AG10803 (cell line): ENCODE measurements at places on chromosomes 5 and 9.

DNA sequence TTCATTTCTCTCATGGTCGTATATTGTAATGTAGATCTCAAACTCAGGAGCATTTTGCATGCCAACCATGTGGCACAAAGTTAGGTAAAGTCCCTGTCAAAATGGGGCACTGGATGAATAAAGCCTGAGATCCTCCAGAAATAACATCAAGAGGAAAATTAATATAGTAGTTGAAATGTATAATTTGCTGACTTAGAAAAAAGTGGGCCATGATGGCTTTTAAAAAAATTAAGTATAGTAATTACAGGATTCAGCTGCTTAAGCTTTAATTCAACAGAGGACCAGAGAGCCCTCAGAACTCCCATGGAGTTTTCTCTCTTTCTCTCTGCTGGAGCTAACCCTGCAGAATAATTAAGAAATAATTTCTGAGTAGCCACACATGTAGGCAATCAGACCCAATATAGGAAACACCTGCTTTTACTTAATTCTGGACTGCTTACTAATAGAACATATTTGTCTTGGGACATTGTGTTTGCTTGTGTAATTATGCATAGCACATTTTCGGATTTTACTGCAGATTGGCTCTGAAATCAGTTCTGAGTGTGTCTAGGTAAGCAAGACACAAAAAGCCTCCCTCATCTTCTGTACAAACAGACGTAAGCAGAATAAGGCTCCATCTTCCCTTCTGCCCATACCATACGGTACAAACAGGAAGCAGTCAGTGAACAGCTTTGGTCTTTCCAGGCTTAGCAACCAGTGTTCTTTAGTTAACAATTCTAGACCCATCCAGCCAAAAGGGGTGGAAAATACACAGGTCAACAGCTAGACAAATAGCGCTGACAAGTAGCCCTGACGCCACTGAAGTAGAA, 26.5 kb upstream of the PCSK1 start:
- DNase-seq = peak; percentile 24

DNA sequence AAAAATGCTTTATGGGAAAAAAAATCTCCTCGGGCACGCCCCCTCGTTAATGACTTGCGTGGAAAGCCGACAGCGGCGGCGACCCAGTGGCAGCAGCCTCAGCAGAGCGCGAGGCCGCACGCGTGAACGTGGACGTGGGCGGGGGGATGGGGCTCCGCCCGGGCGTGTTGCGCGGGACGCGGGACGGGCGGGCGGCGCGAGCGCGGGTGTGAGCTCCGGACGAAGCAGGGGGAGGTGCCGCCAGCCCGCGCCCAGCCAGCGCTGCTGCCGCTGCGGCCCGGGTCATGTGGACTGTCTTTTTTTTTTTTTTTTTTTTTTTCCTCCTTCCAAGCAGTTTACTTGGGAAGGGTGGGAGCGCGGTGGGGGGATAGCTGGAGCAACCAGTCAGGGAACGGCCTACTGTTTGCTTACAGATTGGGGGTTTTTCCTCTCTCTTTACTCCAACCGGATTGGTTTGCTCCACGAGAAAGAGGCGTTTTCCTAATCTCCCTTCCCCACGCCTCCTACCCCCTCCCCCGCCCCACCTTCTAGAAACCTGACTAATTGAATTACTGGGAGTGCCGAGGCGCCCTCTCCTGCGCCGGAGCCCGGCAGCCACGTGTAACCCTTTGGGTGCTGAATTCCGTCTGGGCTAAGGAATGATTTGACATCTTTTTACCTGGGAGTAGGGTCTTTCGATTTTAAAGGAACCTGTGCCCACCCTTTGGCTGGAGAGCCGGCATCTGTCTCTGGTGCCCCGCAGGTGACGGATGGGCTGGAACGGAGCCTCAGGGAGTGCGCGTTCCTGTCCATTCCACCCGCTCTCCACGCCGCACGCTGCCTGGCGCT, 1.7 kb upstream of the EFNA5 start:
- DNase-seq = peak; percentile 63

DNA sequence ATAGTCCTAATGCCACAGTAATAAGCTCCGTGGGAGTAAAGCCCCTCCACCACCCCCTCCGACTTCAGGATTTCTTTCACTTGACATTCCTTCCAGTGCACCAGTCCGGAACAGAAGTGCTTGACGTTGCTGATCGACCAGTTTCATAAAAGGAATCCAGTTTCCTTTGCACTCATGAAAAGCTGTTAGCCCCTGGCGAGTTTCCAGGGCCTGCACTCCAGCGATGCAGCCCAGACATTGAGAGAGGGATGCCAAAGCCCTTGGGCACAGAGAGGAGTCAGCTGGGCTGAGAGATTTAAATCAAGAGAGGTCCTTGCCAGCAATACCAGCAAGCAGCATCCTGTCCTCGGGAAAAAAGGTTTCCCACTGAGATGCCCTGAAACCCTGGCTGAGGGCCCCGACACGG, 170.1 kb downstream of the GABBR2 start:
- peak; percentile 58 for DNase-seq

DNA sequence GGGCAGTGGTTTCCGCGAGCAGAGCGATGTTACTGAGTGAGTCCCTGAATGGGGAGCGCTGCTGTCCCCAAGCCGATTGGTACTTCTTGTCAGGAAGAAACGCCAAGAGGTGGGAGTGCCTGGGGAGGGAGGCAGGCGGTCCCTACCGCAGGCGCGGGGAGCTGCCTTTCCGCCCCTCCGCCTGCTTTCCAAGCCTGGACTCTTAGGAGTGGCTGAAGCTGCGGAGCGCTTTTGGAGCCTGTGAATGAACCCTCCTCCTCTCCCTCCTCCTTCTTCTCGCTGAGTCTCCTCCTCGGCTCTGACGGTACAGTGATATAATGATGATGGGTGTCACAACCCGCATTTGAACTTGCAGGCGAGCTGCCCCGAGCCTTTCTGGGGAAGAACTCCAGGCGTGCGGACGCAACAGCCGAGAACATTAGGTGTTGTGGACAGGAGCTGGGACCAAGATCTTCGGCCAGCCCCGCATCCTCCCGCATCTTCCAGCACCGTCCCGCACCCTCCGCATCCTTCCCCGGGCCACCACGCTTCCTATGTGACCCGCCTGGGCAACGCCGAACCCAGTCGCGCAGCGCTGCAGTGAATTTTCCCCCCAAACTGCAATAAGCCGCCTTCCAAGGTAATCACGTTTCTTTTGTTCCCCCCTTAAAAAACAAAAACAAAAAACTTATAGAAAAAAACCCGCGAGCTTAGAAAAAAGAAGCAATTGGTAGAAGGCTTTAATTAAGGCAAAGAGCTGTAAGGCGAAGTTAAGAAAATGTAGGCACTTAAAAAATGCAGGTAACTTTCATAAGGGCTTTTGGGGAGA, at the start of gene VCAN:
Gene VCAN, plus strand, starts transcription at position 340 of the 808 bp plus-strand sequence. CDS start 11,775 bp downstream, outside the sequence.
- peak; percentile 89 for DNase-seq

DNA sequence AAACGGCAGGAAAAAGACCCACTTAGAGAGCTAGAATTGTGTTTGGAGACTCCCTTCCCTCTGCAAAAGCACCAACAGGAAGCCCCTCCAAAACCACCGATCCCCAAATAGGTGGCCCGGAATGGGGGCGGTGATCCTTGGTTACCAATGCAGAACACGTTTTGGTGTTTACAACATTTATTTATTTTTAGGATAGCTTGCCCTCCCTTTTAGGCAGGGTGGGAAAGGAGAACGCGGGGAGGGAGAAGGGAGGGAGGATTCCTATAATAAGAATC, 579 bp upstream of the NTRK2 start:
- DNase-seq = no peak

DNA sequence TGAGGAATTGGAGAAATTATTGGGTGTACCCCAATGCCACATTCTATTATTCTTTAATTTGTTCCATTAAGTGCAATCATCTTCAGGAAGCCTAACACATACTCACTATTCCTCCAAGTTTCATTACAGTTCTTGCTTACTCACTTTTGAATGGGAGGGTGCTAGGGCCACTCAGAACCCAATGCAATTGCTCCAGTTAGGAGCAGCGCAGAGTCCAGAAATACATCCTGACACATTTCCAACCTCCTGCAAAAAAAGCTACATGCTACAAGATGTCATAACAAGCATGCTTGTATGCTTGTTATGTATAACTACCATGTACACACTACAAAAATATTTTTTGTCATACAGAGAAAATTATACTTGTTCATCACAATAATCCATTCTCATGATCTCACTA, 27.8 kb downstream of the NFIB start:
- no peak for DNase-seq

GRCh38 chr9:17081814-17082213, 53.0 kb upstream of the CNTLN start:
- DNase-seq = no peak

GRCh38 chr9:1775230-1775629, 239.9 kb upstream of the SMARCA2 start:
- no peak for DNase-seq

GRCh38 chr9:121865884-121866283, 214.4 kb downstream of the DAB2IP start:
- DNase-seq = no peak

GRCh38 chr5:25863811-25864210, 1174.6 kb downstream of the CDH9 start:
- DNase-seq = no peak

DNA sequence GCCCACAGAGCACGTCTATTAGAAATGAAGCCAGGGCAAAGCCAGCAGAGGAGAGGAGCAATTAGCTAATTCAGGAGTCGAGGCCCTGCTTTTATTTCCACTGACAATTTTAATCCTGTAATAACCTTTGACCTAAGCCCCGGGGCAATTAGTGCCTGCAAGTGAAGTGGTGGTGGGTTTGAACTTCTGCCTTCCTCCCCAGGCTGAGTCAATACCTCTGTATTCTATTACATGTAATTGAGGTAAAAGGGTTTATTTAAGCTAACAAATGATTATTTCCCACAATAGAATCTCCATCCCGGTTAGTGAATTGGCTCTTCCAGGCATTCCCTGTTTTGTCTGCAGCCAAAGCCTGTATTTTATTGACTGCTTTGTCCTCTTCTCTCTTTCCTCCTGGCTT, 49.9 kb downstream of the FGF18 start:
- DNase-seq = no peak

DNA sequence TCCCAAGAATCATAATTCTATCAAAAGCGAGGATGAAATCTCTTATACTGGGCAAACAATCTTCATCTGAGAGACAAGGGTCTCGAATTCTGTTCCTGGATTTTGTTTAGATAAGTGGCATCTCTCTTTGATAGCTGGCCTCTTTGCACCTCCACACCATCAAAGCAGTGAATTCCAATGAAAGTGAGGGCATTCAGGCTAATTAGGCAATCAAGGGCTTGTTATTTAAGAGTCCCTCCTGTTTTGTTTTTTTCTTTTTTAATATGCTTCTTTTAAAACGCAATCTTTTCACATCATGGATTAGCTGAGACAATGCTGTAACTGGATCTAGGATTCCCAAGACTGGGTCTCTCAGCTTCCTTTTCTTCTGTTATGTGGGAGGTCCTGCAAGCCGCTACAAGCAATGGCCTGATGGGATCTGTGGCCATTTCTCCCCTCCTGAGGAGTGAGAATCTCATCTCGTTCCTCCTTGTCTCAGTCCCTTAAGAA, 67.9 kb downstream of the TNC start:
- no peak for DNase-seq

- no peak for DNase-seq
Observed at GRCh38 chr5:146112476-146112875, 7.1 kb upstream of the PLAC8L1 start.

- no peak for DNase-seq
Observed at GRCh38 chr5:998246-999031, 10.2 kb upstream of the NKD2 start.

DNA sequence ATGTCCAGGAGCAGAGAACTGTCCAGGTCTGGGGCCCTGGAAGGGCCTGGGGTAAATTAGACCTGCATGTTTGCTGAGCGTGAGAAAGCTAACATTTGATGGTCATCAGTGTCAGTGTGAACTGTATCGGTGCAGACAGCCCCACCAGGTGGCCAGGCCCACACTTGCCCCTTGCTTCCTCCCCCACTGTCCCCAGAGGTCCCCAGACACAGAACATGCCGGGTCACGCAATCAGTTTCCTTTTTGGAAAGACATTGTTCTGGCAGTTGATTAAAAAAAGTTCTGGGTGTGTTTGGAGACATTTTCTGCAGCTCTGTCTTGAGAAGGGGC, 1.5 kb downstream of the NKD2 start:
- DNase-seq = no peak

DNA sequence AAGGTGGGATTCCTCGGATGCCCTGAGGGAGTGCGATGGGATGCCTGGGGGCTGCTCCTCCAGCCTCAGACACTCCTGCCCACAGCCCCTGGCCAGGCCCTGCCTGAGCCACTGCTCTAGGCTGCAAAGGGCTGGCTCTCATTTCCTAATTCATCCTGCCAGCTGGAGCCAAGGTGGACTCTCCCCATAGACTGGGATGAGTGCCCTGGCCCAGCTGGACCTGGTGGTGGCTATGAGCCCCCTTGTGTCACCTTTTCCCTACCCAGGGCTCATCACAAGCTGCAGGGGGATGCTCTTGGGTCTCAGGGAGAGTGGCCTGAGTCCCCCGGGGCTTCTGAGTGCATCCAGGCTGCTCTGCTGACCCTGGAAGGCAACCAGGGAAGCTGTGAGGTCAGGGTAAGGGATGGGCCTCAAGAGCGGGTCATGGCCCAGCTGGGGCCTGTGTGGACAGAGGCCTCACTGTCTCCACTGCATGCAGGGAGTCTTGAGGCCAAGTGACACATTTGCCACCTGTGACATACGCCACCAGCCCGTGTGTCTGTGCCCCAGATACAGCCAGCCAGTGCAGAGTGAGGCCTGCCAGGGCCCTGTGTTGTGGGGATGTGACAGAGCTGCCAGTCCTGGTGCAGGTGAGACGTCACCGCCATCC, 102.7 kb upstream of the IER5L start:
- DNase-seq = no peak

GRCh38 chr5:108876451-108876850, 128.8 kb downstream of the FER start:
- peak; percentile 61 for DNase-seq

DNA sequence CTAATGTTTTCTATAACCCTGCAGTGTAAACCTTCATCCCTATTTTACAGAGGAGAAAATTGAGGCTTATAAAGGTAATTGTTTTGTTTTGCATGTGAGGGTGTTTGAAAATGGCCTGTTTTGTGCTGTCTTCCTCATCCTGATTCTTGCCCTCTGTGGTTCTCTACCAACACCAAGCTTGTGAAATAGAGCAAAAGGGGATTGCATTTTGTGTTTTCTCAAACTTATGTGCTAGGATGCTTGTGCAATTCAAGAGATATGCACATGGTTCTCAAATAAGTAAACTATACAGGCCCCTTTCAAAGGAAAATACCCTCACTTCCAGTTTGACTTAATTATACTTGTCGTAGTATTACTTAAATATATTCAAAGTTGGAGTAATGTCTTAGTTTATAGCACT, 17.2 kb downstream of the PAM start:
- peak; percentile 18 for DNase-seq

DNA sequence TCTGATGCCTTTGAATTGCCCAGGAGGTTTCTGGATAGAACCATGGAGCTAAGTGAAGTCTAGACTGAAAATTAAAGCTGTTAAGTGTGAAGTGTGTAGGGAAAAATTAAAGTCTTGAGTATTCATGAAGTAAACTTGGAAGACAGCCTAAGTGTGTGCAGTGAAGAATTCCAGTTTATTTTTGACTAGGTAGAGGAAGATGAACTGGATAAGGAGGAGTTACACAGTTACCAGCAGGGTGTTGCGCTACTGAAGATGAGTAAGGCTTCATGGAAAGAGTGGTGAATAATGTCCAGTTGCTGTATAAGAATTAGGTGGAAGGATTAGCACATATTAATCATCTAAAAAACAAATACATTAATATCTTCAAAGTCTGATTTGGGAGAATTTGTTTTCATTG, 5.7 kb upstream of the CHD1 start:
- no peak for DNase-seq
